Stimulated activated CD4-positive, alpha-beta T cell treated with anti-CD3 and anti-CD28 coated beads, Interleukin-1b, Interleukin-23, amount 100 ng/mL, for 1 hour (primary cell): ENCODE measurements at places on chromosomes 1 and 21.

GRCh38 chr1:230328342-230329015 is 97.7 kb downstream of the PGBD5 start:
- no peak for DNase-seq

GRCh38 chr21:41894922-41895557 is 15.9 kb upstream of the PRDM15 start:
- no peak for DNase-seq

GRCh38 chr1:14585728-14586127 is 12.8 kb upstream of the KAZN start:
- DNase-seq, result no peak

DNA sequence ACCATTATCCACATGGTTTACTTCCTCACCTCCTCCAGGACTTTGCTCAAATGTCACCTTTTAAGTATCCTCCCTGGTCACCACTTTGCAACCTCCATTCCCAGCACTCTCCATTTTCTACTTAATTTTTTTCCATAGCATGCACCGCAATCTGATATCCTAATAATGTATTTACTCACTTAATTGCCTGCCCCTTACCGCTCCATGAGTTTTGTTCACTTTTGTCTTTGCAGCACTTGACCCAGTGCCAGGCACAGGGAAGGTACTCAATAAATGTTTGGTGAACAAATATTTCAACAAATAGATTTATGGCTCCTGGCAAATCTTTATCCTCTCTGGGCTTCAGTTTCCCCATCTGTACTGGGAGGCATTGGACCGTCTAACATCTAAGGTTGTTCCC is 53.6 kb downstream of the UBE2T start:
- no peak for DNase-seq

GRCh38 chr1:81409780-81410274 is 390.9 kb upstream of the ADGRL2 start:
- DNase-seq, result no peak

- DNase-seq, result no peak
Observed at GRCh38 chr1:63835128-63835527, 61.3 kb downstream of the ROR1 start.

GRCh38 chr1:198564716-198565115 is 24.2 kb upstream of the ATP6V1G3 start:
- no peak for DNase-seq

DNA sequence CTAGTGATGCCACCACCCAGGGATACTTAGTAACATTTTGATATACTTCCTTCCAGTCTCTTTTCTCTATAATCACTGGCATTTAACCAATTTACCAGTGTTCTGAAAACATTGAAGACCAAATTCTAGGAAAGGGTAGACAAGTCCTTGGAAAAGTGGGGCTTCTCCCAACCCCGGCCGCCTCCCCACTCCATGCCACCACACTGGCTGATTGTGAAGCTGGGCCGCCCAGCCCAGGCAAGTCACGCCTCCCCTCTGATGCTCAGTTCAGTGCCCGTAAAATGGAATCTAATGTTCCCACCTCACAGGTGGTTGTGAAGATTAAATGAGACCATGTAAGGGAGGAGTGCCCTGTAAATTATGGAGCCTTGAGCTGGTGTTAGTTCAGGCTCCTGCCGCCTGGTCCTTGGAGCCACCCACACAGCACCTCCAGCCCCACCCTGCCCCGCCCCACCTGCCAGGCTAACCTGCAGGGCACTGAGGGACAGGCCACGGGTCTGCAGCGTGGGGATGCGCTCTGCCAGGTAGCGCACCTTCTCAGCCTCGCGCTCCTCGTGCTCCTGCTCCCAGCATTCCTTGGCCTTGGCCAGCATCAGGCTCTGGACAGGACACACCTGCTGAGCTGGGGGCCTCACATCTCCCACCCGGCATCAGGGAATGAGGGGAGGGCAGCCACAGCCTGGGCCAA is 7.3 kb downstream of the TNNI1 start:
- no peak for DNase-seq

DNA sequence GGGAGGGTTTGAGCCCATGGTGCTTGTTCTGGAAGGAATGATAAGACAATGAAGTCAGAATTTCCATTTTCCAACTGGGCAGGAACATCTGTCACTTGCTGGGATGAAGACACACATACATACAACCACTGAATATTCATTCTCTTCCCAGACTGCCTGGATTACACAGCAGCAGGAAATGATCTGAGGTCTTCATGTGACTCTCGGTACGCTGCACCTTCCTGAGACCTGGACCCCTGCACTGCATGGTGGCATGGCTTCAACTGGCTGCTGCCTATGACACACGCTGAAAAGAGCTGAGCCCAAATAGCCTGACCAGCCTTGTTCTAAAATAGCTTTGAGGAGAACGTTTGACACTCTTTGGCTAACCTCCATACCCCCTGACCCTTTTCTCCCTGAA is 150.6 kb downstream of the GABPA start:
- DNase-seq, result no peak

DNA sequence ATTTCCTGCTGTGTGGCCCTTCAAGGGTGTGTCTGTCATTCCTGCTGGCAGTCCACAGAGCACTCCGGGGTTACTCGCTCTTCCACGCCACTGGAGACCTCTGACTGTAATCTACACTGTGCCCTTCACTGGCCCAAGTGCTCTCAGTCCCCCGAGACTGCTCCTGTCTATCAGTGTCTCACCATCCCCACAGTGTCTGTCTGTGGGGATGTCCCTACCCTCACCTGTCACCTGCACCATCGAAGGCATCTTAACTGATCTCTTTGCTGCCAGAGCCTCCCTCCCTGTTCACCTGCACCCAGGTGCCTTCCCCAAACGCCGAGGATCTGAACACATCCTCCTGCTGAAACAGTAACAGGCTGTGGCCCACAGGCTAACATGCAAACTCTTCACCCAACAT is 136.7 kb downstream of the MATN1 start:
- no peak for DNase-seq

DNA sequence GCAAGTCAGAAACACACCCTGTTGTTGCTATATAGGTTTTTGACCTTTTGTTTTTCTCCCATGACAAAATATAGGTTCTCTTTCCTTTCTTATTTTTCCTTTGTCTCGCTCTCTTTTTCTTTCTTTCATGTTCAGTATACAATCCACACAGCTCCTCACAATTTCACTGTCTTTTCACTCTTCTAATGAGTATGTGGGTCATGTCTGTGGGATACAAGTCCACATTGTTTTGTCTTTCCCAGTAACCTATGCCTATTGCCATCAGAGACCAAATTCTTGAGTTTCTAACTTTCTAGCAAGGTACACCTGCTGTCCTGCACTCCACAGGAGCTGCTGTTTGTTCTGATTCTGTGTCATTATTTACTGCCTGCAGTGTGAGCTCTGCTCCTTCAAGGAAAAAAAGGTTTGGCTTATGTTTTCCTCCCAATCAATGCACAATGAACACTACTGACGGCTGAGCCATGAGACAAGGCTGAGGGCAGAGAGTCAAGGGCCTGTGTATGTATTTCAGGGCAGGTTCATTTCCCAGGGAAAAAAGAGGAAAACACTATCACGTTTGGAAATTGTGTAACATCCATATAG is 453.8 kb downstream of the NEGR1 start:
- no peak for DNase-seq

DNA sequence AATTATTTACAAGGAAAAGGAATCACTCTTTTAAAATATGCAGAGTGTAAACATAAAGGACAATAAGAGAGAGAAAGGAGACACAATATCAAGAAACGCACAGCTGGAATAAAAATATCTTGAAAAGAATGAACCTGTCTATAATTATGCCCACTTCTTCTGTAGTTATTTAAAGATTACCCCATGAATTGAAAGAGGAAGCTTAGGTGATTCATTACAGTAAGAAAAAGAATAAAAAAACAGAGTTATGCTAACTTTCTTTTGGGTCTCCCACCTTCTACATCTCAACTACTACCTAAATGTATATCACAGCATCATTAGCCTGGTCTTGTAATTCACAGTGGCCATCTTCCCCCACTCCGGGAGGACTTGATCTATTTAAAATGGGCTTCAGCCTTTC is 182.1 kb downstream of the MRPL39 start:
- DNase-seq, result no peak

- no peak for DNase-seq
Observed at GRCh38 chr1:239784896-239785295, 306.8 kb upstream of the FMN2 start.

- DNase-seq, result no peak
Observed at GRCh38 chr1:12485231-12486058, 132.6 kb downstream of the DHRS3 start.

DNA sequence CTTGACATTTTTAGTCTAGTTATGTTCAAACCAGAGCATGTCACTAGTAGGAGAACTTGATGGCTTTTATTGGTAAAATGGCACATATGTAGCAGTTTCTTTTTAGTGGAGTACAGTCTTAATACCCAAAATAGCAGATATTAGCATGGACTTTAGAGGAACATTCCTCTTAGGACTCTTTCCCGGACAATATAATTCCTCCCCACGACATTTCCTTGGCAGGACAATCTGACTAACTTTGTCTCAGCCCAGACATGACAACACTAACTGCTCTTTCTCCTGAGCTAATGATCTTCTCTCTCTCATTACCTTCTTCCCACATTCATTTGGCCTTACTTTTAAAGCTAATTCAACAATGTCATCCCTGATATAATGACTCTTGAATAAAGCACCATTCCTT is 62.5 kb downstream of the ADAMTS1 start:
- no peak for DNase-seq

- no peak for DNase-seq
Observed at GRCh38 chr1:225424562-225425200, 3.2 kb downstream of the LBR start.

DNA sequence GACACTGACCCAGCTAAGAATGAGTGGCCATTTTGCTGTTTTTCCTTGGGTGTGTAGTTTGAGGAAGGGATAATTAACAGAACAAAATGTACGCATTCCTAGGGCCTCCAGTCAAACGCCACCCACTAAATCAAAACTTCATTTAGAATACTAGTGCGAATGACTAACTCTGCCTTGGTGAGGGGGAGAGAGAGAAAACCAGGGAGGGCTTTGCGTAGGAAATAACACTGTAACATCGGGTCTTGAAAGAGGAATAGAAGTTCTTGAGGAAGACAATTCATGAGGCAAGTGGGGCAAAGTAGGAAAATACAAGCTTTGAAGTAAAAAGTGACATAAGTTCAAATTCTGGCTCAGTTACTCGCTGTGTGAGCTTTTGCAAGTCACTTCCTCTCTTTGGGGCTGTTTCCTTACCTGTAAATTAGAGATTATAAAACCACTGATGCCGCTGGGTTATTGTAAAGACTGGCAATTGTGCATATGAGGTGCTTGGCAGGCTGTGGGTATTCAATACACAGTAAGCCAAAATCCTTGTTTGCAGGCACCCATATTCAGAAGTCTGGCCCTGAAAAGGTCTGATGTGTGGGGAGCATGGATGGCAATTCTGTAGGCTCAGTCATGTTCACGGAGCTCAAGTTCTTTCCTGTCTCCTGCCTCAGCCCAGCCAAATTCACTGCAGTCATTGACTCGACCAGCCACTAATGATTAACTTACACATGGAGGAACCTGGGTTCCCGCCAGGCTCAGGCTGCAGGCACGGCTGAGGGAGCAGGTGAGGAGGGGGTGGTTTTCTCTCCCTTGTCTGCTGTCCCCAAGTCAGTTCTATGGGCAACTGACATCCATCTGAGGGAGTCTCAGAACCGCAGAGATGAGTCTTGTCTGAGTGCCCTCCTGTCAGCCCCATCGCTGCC is 140.3 kb upstream of the CSF3R start:
- DNase-seq, result no peak

DNA sequence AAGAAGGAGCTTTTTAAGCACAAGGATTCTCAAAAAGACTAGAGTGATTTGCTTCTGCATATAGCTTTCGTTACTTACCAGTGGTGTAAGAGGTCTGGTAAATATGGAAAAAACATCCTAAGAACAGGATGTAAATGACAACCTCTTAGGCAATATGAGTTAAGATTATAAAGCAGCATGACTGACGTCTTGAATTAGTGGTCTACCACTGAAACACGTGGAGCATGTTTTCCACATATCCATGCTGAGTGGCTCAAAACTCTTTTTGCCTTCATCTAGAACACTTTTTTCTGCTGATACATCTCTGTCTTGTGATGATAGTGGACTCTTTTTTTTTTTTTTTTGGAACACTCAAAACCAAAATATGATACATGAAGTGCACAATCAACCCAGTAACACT is 44.6 kb downstream of the RCAN1 start:
- no peak for DNase-seq

- DNase-seq, result no peak
Observed at GRCh38 chr1:117628343-117628742, 22.5 kb downstream of the TENT5C start.

- DNase-seq, result no peak
Observed at GRCh38 chr21:27406300-27407009, 439.6 kb upstream of the ADAMTS5 start.

- DNase-seq, result no peak
Observed at GRCh38 chr1:163145435-163145834, 57.3 kb downstream of the RGS5 start.

- no peak for DNase-seq
Observed at GRCh38 chr1:56625819-56626440, 19.2 kb upstream of the PRKAA2 start.

DNA sequence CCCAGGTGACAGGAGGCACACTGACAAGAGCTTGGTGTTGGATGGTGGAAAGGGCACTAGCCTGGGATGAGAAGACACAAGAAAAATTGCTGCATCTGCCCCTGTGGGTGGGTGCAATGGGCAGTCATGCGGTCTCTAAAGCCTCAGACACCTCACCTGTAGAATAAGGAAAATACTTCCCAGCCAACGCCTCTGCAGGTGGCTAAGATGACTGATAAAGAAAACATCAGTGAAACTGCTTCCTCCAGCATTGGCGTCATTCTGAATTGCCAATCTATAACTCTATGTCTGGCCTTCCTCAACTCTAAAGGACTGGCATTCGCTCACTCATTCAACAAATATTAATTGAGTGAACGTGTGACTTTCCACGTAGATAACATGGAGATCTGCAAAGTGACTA is 100.4 kb upstream of the F3 start:
- no peak for DNase-seq

DNA sequence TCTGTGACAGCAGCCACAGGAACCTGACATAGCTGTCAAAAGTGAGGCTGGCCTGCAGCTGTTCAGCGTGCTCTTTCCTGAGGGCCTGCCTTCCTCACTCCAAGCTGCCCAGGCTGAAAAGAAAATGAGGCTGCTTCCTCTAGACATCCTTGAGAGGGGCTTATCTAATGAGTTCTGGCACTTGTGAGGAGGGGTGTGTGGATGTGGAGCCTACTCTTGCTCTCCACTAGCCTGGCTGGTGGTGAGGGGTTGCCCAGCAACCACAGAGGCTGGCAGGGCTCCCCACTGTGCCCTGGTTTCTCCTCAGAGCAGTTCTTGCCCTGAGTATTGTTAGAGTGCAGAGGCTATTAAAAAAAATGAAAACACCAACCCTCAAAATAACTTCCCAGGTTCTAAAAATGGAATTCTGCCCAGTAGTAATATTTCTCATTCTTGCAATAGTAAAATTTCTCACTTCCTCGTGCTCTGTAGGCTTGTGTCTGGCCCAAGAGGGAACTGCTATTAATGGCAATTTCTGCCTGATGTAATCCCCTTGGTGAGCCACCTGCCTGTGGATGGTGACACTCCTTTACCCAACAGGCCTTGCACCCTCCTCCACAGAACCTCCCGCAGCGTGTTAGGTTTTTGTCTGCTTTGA is 52.6 kb upstream of the EPS8L3 start:
- no peak for DNase-seq
